ENCODE measurements at places on chromosomes 6 and 20.

- no peak for DNase-seq
These were observed 1.6 kb upstream of the TFAP2B start for GRCh38 chr6:50816947-50817645.

GRCh38 chr20:46900086-46900485 lies 5.4 kb downstream of the EYA2 start:
- no peak for DNase-seq

DNA sequence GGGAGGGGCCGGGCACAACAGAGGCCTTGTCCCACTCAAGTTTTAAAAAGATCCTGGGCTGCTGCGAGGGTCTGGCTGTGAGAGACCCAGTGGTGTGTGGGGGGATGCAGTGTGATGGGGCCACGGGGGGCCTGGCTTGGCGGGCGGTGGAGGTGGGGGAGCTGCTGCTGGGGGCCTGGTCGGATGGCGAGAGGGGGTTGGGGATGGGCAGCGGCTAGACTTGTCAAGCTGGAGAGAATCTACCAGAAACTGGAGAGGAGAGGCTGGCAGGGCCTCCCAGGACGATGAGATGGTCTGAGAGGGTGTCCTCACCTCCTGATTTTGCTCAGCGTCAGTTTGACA lies 5.1 kb downstream of the RPS21 start:
- DNase-seq = no peak

- no peak for DNase-seq
These were observed 32.8 kb upstream of the CEP85L start for GRCh38 chr6:118683881-118684872.

GRCh38 chr6:45420909-45421708 lies 43.4 kb upstream of the SUPT3H start:
- no peak for DNase-seq

- DNase-seq = no peak
These were observed 177.8 kb downstream of the OGFRL1 start for GRCh38 chr6:71466362-71466761.

DNA sequence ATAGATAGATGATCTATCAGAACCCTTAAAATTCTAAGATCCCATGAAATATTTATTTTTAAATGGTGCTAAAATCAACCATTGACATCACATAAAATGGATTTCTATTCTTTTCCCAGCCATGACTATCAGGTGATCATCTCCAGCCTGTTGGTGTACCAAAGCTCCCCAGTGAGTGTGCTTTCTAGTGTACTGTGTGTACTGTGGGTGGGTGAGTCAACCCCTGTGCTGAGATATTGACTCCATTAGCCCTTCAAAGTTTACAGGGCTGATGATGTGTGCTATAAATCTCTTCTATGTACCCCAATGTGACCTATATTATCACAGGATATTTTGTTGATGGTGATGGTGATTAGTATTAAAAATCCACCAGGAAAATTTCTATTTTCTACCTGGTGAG lies 344.6 kb downstream of the MMUT start:
- DNase-seq = no peak

GRCh38 chr6:125806813-125807212 lies 16.1 kb downstream of the NCOA7 start:
- no peak for DNase-seq

GRCh38 chr20:62238569-62239277 lies 402 bp downstream of the OSBPL2 start:
- DNase-seq = no peak

DNA sequence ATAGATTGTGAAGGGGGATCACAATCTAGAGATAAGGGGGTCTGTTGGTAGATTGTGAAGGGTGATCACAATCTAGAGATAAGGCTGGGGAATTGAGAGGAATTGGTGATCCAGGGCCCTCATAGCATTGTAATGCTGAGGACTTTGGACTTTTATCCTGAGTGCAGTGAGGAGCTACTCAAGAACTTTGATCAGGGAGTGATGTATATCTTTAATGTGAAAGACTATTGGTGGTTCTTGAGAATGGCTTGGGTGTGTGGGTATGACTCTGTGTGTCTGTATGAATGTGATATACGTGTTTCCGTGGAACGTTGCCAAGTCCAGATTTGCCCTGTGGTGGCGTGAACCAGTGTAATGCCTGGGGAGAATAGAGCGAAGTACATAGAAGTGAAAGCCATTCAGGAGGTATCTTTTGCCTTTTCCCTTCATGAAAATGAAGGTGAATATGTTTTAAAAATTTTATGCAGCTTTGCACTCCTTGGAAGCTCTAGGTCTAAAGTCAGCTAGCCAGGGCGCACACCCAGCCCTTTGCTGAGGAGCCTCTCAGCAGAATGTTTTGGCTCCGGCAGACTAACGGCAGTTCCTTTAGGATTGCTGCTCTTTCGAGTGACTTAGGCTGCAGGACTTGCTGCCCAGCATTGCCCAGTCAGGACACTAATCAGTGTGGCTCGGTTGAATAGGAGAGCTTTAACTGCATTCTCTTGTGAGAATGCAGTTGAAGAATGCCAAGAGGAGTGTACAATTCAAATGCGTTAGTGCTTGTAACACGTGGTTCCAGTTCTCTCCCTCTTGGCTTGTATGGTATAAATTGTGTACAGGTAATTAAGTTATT lies 3.5 kb downstream of the ZFAND3 start:
- no peak for DNase-seq

- no peak for DNase-seq
These were observed 309.9 kb upstream of the NOX3 start for GRCh38 chr6:155765275-155766194.

GRCh38 chr6:111758608-111759329 lies 114.5 kb downstream of the FYN start:
- DNase-seq = no peak

GRCh38 chr6:76615395-76615794 lies 542.9 kb upstream of the IMPG1 start:
- DNase-seq = no peak

DNA sequence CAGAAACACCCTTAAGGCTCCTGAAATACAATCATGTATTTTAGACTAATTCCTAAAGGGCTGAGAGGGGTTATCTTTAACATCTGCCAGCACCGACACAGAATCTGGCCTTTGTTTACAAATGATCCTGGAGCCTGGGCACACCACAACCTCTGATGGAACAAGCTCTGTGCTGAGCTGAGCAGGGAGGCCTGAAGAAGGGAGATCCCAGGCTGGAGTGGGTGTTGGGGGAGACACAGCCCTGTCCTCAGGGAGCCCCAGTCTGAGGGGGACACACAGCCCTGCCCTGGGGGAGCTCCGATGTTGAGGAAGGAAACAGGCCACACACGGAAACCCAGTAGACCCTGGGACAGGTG lies 130.5 kb downstream of the VEGFA start:
- DNase-seq = no peak

DNA sequence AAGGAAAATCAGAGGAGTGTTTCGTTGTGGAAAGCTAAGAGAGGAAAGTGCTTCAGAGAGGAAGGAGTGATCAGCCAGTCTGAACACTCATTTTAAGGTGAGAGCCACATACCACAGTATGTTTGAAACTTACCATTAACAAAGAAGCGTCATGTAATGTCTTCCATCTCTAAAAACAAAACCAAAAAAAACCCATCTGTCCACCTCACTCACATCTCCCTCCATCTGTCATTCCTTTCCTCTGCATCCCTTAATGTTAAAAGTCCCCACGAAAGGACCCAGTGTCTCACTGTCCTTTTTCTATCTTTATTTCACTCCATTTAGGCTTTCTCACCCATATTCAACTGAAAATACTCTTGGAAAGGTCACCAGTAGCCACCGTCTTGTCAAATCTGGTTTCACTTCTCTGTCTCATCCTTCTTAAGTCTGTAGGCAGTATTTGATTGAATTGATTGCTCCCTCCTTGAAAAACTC lies 59.4 kb upstream of the GNRH2 start:
- DNase-seq = no peak

GRCh38 chr6:159170333-159170672 lies 1.1 kb downstream of the FNDC1 start:
- no peak for DNase-seq

DNA sequence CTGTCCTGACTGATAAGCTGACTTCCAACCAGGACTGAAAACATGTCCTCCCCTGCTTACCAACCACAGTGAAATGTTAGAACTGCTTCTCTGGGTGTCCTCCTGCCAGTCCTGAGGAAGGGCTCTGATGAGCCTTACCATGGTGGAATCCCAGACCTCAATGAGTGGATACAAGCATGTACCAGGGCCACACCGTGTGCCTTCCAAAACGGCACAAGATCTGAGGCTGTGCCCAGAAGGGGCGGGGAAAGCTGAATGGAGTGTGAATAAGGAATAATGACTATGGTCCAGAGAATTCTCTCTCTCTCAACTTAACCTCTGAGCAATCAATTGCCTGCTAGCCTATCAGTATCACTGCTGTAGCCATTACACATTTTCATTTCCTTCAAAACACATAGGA lies 51.7 kb downstream of the PDE10A start:
- no peak for DNase-seq

DNA sequence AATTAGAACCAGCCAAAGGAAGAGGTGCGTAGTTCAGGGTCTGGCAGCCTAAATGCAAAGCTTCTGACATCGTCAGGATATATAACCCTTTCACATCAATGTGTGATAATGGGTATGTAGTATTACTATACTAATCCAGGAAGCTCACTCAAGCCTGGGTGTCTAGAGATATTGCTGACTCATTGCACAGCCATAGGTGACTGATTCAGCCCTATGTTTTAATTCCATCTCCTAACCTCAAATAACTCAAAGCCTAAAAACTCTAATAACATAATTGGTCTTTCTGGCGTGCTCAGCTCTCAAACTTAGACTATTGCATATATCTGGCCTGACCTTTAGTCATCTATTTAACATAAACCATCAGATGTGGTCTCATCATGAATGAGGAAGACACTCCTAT lies 658.4 kb downstream of the TBC1D32 start:
- DNase-seq = no peak

DNA sequence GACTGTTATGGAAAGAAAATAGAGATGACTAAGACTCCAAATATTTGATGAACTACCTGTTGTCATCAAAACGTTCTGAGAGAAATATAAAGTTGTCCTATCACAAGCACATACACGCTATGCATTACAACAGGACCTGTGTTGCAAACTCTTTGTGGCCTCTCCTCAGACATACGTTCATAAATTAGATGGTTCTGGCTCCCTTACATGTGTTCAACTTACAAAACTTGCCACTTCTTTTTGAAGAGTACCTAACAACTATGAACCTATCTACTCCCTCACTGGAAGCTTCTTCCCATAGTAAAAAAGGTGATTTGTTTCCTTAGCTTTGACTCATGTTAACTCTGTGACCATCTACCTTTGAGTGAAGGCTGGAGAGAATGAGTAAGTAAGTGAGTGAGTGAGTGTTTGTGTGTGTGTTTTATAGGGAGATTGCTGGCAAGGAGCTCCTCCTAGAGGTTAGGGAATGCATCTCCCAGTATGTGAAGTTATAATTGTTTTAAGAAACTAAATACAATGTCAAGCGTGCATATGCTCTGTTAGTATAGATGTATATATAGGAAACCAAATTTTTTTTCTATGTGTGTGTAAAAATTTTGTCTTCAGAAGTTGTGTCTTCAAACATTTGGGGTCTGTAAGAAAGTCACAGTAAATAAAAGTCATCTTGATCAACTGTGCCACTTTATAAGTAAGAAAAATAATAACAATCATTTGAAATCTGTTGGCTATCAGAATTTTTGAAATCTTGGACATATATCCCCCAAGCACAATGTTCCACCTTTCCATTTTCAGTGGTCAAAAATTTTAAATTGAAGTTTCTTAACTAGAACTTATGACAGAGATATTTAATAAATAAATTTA lies 1211.1 kb upstream of the GJE1 start:
- no peak for DNase-seq

DNA sequence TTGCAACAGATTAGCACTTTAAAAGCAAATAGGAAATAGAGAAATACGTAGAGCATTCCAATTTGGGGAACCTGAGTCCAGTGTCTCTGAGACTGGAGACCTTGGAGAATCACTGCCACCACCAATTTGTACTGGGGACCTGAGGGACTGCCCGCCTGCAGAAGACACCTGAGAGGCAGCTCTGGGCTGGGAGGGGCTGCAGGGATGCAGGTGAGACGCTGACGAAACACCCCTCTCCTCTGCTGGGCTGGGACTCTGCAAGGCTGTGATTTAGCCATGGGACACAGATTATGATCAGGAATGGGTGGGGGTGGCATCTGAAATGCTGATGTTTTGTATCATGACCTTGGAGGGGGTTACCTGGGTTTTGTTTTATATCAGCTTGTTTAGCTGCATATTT lies 7.0 kb upstream of the APMAP start:
- DNase-seq = no peak

DNA sequence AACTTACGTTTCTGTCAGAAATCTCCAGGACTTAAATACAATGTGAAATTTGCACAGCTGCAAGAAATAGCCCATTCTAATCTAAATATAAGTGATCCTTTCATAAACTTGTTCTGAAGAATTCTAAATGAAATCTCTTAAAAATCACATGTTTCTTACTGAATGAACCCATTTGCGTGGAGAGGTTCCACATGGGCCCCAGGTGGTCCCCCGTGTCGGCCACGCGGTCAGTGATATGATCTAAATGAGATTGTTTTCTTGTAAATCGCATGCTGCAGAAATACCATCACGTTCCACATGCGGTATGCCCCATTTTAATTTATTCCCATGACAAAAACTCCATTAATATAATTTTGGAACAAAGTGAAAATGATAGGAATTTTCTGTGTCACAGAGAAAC lies 818.9 kb upstream of the SLC35B3 start:
- no peak for DNase-seq

GRCh38 chr6:6714118-6714897 lies 125.8 kb downstream of the LY86 start:
- no peak for DNase-seq

- no peak for DNase-seq
These were observed 114.1 kb downstream of the IYD start for GRCh38 chr6:150482883-150483409.

- DNase-seq = no peak
These were observed 102.5 kb downstream of the EYA2 start for GRCh38 chr20:46997187-46997586.

- DNase-seq = no peak
These were observed 89.0 kb upstream of the CEP85L start for GRCh38 chr6:118740372-118740771.

- no peak for DNase-seq
These were observed 49.3 kb upstream of the FLRT3 start for GRCh38 chr20:14386726-14387125.

DNA sequence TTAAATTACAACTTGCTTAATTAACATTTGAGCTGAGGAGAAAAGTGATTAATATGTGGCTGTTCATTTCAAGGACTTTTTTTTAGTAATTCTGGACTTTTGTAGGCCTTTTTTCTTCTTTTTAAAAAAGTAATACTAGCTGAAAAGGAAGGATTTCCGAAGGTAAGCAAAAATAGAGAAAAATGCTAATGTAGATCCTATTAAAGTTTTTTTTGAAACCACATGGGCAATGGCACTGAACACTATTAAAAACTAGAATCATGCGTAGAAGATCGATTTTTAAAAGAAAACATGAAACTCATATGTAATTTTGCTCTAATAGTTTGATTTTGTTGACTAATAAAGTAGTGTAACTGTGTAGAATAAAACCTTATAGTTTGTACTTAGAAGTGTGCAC lies 2.4 kb downstream of the BAG2 start:
- DNase-seq = no peak

- no peak for DNase-seq
These were observed 114.2 kb downstream of the LAMP5 start for GRCh38 chr20:9628589-9628988.

All from stimulated activated CD4-positive, alpha-beta T cell treated with anti-CD3 and anti-CD28 coated beads, TNF-alpha, amount 100 ng/mL, for 4 hours (primary cell).